Activated naive CD4-positive, alpha-beta T cell (primary cell): ENCODE measurements at places on chromosomes 16 and 17.

DNA sequence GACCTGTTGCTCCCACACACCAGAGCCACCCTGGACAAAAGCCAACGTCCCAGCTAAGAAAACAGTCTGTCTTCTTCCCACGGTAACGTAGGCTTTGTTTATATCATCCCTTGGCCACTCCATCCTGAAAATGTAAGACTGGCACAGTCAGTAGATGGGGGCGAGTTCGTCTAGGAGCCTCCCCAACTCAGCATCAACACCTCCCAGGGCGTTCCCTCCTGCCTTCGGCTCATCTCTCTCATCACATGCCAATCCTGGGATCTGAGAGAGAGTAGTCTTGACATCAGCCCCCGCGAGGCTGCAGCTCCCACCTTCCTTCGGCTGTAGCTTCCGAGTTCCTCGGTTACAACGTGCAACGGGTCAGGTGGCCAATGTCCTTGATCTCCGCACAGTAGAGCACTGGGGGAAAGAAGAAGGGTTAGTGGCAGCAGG lies 894 bp downstream of the RNF227 start:
- no peak for DNase-seq

DNA sequence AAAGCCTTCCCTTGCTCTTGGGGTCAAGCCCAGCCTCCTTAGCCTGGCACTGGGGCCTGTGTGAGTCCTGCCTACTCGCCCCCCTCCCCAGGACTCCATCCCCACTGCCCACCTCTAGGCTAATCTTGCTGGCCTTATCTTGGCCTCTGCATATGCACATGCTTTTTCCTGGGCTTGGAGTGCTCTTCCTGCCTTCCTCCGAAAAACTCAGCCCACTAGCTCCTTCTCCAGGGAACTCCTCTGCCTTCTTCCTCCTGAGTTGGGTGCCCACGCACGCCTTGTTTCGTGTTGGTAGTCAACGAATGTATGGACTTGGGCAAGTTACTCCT lies 16.5 kb downstream of the TBX2 start:
- no peak for DNase-seq

GRCh38 chr17:45940826-45941225 lies 46.5 kb downstream of the MAPT start:
- no peak for DNase-seq

DNA sequence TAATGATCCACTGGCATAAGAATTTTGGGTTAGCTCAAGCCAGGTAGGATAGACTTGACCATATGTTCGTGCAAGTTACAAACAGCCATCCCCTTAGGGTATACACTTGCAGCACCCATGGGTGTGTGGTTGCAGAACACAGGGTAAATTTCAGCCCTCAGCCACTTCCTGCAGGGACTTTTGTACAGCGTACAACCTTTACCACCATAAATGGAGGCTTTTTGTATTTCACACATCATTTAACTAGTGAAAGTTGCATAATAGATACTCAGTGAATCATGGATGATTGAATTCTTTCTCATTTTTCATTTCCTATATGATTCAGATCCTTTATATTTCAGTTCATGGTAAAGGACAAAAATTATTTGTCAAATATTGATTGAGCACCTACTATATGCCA lies 473.9 kb downstream of the CDH13 start:
- no peak for DNase-seq

GRCh38 chr16:77459534-77460254 lies 24.9 kb upstream of the ADAMTS18 start:
- no peak for DNase-seq

- no peak for DNase-seq
Measured at GRCh38 chr17:7523033-7523432, 25.8 kb upstream of the TNFSF12 start.

DNA sequence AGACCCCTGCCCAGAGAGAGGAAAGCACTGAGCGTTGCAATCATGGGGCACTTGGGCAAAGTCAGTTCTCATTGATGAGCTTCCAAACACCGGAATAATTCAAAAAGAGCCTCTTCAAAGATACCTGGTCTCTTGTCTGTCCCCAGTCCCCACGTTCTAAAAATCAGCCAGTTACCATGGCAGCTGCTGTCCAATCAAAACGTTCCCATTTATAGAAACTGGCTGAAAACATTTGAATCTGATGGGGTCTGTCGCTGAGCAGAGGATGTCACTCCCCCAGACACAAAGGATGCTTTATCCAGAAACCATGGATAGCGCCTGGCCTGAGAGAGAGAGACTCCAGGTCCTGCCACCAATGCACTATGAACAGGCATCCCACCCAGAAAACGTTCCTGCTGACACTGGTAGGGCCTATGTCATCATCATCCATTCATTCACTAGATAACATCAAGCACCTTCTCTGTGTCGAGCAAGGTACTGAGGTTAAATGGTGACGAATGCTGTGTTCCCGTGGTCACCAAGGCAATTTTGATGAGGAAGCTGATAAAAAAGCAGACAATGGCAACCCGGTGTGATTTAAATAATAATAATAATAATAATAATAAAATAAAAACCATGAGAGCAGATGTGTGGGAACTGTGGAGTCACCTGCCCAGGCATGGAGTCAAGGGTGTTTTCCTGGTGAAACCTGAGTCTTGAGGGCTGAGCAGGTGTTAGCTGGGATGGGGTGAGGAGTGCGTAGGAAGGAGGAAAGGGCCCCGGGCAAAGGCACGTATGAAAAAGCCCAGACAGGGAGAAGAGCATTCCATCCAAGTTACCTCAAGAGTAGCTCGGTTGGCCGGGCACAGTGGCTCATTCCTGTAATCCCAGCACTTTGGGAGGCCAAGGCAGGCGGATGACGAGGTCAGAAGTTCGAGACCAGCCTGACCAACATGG lies 19.0 kb upstream of the CALB2 start:
- no peak for DNase-seq

GRCh38 chr16:19830902-19831560 lies 53.6 kb downstream of the GPRC5B start:
- no peak for DNase-seq

- no peak for DNase-seq
Measured at GRCh38 chr17:48546137-48546923, 1.4 kb upstream of the HOXB2 start.

DNA sequence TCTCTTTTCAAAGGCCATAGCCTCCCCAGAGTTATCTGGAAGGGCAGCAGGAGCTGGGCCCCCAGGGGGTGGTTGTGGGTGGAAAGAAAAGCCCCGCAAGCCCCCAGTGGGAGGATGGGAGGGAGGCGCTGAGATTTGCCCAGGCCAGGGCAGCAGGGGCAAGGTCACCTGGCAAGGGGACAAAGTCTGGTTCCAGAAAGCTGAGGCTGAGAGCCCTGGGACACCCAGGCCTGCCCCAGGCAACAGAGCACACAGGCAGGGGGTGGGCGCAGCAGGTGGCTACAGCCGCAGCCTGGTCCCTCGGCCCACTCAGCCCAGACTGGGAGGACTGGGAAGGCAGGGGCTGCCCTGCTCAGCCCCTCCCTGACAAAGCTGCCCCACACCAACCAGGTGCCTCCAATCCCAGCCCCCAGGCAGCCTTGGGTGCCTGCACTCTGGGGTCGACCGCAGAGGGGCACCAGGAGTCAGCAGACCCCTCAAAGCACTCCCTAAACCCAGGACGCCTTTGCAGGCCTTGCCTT lies 23.7 kb upstream of the GSG1L start:
- DNase-seq = no peak

- no peak for DNase-seq
Measured at GRCh38 chr17:58541249-58541648, 26.8 kb upstream of the MTMR4 start.

- no peak for DNase-seq
Measured at GRCh38 chr16:67250045-67250327, 1.2 kb downstream of the SLC9A5 start.

DNA sequence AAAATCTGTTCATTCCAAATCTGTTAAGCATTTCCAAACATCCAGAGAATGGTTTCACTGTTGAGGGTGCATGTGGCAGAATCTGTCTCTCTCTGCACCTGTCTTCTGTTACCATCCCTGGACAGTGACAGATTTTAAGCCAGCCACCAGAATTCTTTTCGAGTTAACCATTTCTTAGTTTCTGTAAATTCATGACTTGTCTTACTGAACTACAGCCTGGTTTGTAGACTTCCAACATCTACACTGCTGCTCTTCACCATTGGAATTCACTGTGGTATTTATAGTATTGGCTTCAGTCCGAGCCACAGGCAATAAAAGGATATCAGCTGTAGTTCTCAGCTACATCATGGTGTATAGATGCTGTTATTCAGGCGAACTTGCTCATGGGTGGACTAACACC lies 47.6 kb downstream of the GOSR1 start:
- DNase-seq = no peak
